Gastrocnemius medialis (tissue), 4 donors: ENCODE measurements at places on chromosomes 6 and 20. TPM values are rescaled to one million over a fixed set of nuclear protein-coding genes. Genes with fewer than 3 reads are reported as not detected.

DNA sequence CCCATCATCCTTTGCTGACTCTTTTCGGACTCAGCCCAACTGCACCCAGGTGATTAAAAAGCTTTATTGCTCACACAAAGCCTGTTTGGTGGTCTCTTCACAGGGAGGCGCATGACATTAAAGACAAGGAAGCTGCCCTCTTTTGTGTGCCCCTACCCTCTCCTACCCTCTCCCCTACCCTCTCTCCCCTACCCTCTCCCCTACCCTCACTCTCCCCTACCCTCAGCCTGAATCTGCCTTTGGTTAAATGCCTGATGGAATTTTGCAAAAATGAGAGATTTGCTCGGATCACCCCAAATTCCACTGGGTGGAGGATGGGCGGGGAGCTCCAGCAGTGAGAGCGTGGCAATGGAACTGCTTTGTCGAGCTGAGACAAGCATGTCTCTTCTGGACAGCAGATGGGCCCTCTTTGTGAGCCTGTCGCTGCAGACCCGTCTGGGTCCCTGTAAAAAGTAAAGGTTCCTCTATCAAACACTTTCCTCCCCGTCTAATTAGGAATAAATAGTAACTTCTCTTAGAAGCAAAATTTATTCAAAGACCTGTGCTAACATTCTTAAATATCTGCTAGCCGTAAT lies 76.4 kb upstream of the MLN start:
- DNase-seq, result no peak

C2 gene
- total RNA-seq, result 3.2 TPM

KIAA1755 gene
- not detected for total RNA-seq

DNA sequence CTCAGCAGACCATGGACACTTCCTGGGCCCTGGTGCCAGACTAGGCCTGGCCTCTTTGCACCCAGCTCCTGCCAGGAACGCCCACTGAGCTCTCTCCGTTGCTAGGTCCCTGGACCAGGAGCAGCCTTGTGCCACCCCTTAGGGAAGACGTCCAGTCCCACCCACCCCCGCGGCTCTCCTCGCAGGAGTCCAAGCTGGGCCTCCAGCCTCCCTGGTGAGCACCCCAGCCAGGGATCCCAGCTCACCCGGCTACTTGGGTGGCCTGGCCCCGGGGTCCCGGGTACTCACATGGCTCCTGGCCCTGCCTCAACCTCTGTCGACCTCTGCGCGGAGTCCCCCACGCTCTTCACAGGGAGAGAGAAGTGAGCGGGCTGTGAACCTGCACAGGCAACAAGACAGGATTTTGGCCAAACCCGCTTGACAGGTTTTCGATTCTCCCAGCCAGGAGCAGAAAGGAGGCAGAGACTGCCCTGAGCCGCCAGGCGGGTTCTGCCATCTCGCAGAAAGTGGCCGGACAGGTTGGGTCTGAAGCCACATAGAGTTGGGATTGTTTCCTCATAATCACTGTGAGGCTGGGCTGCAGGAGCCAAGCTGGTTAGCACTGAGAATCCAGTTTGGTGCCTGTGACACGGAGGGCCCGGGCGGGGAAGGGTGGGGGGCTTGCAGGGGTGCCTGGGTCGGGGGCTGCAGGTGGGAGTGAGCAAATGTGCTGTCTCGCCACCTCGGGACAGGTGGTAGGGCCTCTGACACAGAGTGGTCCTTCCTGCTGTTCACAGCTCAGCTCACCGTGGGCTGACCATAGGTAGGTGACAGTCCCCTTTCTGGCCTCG lies at the start of gene RBBP8NL:
Gene RBBP8NL (minus strand): TSS at position 368 of the 830 bp plus-strand sequence. CDS start 7,892 bp downstream, outside the sequence.
- no peak for DNase-seq

- no peak for DNase-seq
Measured at GRCh38 chr20:1833728-1834726, 61.2 kb upstream of the SIRPA start.
